H1 (cell line): ENCODE measurements at places on chromosomes 6 and 20. TPM values are rescaled to one million over a fixed set of nuclear protein-coding genes. Genes with fewer than 3 reads are reported as not detected.

Gene CCN6
- not detected in 2 replicates for polyA plus RNA-seq

Gene APOM
- polyA plus RNA-seq = 9.2 and 12.0 TPM in 2 replicates

Gene SLC4A11
- 11.9 and 20.9 TPM in 2 replicates for polyA plus RNA-seq

Gene WFDC5
- polyA plus RNA-seq = not detected in 2 replicates

Gene LINC00237
- polyA plus RNA-seq = 0.22 and 1.4 TPM in 2 replicates

DNA sequence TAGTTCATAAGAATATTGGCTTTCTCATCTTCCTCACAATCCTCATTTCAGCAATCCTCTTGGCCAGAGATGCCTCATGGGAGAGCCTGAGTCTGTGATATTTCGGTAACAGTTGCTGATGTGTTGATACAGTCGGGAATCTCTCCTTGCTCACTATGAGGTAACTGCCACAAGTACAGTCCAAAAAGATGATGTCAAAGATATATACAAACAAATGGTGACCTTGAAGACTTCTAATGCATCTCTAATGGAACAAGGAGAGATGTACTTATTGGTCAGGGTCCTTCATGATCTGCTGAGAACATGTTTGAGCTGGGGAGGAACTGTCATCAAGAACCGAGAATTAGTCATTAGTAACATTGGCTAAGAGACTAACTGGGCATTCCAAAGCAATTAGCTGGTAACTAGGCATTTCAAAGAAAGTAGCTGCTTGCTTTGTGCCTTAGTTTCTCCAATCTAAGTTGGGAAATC, 56.1 kb downstream of the FILIP1 start:
- no peak overlapping the region for H3K27ac ChIP-seq
- H3K4me1 ChIP-seq = no peaks in the 10 kb centered on the region
- no peaks in the 10 kb centered on the region for H3K36me3 ChIP-seq
- no peaks in the 10 kb centered on the region for H3K27me3 ChIP-seq
- DNase-seq = no peak

DNA sequence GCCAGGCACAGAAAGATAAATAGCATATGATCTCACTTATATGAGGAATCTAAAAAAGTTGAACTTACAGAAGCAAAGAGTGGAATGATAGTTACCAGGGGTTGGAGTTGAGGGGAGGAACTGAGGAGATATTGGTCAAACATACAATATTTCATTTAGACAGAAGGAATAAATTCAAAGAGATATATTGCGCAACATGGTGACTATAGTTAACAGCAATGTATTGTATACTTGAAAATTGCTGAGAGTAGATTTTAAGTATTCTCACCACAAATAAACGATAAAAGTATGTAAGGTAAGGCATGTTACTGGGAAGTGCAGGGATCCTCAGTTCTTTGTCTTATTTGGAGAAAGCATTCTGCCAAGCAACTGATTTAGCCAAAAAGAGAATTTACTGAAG, 171.9 kb downstream of the LMBRD1 start:
- DNase-seq = no peak
- no peaks in the 10 kb centered on the region for H3K27me3 ChIP-seq
- H3K4me3 ChIP-seq = no peak overlapping the region
- H3K4me1 ChIP-seq = no peaks in the 10 kb centered on the region; the same call in 1 of the 2 replicates
- H3K27ac ChIP-seq = no peak overlapping the region

DNA sequence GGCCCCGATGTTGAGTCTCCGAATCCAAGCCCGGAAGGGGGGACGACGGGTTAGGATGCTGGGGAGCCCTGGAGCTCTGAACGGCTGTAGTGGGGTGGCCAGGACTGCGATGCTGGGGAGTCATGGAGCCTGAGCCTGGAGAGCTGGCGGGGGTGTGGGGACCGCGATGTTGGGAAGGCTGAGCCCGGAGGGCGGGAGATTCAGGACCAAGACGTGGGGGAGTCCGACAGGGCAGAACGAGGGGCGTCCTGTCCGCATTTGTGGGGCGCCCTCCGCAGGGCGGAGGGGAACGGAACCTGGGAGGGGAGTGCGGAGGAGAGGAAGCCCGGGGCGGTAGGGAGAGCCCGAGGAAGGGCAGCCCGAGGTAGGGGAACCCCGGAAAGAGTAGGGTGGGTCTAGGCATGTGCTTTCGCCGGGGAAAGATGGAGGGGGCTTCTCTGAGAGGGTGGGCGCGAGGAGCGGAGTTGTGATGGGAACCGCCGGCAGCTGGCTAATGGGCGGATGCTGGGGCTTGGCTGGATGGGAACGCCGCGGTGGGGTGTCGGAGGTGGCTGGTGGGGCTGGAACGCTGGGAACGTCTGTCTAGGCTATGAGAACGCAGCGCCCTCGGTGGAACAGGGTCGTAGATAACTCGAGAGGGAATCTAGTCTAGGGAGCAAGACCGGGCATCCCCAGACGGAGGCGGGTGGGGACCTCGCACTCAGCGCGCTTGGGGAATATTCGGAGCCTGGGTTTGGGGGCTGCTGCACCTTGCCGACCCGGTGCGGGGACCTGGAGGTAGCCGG, 684 bp downstream of the PAQR8 start:
- no peaks in the 10 kb centered on the region for H3K27me3 ChIP-seq
- no peaks in the 10 kb centered on the region for H3K36me3 ChIP-seq
- DNase-seq = peak; percentile 79
- 0 out of 2 replicates have a peak overlapping the region, but pooled peaks have one; percentile 16 for H3K27ac ChIP-seq

- no peaks in the 10 kb centered on the region for H3K4me1 ChIP-seq
- H3K36me3 ChIP-seq = no peaks in the 10 kb centered on the region
- no peaks in the 10 kb centered on the region for H3K27me3 ChIP-seq
- no peak overlapping the region for H3K27ac ChIP-seq
Observed at GRCh38 chr6:130453230-130453629, 87.4 kb downstream of the TMEM200A start.
